AG08396 (cell line): ENCODE measurements at places on chromosomes 1 and 21.

GRCh38 chr1:226731257-226731893, 7.7 kb downstream of the ITPKB start:
- no peak for DNase-seq

GRCh38 chr1:226128487-226129075, 58.0 kb downstream of the ACBD3 start:
- peak; percentile 63 for DNase-seq

DNA sequence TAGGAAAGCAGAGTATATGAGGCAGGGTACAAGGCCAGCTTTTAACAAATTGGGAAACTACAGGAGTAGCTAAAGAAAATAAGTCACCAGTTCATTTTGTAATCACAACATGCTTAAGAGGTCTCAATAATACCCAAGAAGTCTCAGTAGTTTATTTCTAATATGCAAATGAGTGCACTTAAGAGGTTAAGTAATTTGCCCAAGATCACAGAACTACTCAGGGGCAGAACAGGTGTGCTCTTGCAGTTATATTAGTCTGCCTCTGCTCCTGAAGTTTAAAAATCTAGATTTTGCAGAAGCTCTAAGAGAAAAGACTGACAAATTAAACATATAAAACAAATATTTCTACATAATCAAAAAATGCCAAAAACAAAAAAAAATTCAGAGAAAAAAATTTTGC, 6.9 kb downstream of the EPS15 start:
- DNase-seq: no peak

GRCh38 chr1:87594736-87595383, 266.2 kb downstream of the LMO4 start:
- no peak for DNase-seq

- no peak for DNase-seq
Measured at GRCh38 chr1:232579466-232579865, 50.5 kb downstream of the SIPA1L2 start.

- no peak for DNase-seq
Measured at GRCh38 chr1:25150985-25151495, 81.3 kb downstream of the SYF2 start.

- DNase-seq: no peak
Measured at GRCh38 chr1:157142765-157143423, 4.7 kb upstream of the ETV3 start.

DNA sequence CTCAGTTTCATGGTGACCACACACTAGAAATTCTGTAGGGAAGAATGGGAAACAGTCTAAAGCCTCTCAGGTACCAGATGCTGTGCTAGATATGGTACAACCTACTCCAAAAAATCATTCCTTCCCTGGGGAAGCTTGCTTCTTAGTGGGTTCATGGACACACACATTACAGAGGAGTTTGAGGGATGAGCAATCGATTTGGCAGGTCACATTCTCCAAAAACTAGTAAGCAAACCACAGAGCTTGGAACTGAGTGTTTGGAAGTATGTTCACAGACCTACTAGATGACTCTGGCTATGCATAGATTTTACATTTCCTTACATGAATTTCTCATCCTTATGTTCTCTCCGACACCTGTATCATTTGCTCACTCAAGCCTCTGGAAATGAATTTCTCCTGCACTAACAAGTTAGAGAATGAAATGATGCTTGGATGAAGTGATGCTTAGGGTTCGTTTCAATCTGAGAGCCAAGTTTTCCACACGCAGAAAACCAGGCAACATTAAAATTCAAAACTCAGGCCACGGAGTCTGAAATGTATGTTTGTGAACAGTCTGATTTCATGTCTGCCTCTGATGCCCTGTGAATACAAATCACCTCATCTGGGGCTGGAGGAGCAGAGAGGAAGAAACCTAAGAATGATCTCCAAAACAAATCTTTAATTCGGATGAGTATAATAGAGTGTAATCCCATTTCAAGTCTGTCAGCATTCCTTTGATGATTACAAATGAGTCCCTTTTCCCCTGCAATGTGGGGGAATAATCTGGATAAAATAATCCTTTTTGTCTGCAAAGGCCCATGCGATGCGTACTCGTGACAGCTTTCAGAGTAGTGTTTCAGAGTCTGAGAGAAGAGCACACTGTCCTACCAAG, 11.0 kb downstream of the EVA1C start:
- peak; percentile 75 for DNase-seq
